ENCODE measurements at places on chromosomes 11 and 22. TPM values are rescaled to one million over a fixed set of nuclear protein-coding genes. Genes with fewer than 3 reads are reported as not detected.

VSTM5 gene
- total RNA-seq: not detected

KDM4E gene
- total RNA-seq: not detected

PKNOX2 gene
- 3.1 TPM for total RNA-seq

FGF19 gene
- total RNA-seq: not detected

MRGPRX3 gene
- total RNA-seq: not detected

C22orf42 gene
- not detected for total RNA-seq

DNA sequence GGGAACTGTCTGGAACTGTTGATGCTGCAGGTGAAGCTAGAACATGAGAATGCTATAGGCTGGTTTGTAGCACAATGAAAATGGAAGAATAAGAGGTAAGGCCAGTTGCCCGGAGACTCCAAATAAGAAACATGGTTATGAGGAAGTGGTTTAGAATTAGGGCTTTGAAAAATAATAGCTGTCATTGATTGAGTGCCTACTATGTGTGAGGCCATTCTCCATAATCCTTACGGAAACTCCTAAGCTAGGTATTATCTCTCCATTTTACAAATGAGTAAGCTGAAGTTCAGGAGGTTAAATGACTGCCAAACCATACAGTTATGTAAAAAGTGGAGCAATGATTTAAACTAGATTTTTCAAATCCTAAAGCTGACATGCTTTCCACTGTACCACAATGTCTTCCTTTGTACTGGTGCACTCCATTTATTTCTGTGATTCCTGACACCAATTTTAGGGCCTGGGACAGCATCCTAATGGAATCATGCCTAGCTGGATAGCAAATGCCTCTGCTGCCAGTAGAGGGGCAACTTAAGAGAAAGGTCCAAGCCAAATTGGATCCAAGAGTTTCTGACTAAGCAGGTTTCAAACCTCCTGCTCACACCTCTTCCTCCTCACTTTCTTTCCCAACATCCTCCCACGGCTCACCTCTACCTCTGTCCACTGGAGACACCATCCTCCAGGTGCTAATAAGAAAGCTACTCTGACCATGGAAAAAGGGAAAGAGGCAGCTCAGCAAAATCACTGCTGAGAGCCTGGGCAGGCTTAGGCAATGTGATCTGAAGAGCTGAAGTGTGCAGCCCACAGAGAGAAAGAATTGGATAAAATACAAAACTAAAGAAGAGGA lies 46.9 kb upstream of the PICALM start:
- DNase-seq: no peak

DNA sequence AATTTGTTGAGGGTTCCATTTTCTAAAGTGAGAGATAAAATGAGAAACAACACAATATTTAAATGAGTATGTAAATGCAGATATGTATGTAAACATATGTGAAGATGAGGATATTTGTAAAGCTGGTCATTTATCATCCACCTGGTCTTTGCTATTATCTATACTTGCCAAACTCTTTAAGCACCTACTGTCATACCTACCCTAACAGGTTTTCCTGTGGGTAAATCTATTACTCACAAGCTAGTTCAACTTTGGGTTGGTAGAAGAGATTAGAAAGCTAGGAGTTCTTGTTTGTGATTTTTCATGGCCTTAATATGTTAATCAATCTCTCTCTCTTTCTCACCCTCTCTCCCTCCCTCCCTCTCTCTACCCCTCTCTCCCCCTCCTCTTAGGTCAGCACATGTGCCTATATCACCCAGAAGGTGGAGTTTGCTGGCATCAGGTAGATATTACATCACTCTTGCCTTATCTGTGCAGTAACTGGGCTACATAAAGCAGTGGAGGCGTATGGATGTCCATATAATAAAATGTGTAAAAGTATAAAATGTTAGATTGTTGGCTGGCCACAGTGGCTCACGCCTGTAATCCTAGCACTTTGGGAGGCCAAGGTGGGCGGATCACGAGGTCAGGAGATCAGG lies 14.7 kb downstream of the DEPDC5 start:
- DNase-seq: no peak

- no peak for DNase-seq
Measured at GRCh38 chr11:2175659-2176058, 4.0 kb upstream of the TH start.

DNA sequence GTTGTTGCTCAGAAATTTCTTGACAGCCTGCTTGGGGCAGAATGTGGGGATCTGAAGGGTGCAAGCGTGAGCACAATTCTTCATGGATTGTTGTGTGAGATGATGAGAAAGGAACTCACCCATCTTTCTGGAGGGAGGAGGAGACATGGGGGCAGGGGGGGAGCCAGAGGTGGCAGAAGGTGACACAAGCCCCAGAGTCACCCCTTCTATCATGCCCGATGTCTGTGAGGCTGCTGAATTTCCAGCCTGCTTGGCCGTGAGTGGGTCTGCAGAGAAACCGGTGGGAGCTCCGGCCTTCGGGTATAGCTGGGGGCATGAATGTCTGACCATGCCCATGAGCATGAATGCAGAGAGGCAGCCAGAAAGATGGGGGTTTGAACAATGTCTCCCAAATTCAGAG lies 870.7 kb downstream of the TBC1D22A start:
- no peak for DNase-seq

DNA sequence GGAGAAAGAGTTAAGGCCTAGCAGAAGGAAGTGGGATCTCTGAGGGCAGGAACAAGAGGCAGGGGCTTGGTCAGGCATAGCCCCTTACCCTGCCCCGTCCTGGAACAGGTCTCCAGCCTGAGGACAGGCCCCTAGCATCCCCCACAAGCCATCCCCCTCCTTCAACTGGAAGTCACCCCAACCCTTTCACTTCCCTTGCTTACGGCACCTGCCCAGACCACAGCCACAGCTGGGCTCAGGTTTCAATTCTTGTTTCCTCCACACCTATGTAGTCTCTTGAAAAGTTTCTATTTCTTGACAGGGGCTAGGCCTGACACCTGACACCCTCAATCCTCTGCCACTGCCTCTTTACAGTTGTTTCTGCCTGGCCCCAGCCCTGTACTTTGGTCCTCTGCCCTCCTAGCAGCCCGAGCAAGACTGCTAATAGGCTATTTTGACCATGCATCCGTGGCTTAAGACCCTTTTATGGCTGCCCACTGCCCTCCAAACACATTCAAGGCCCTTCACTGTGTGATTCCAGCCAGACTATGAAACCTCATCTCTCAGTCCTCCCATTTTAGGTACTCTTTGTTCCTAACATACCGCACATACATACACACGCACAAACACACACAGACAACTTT lies 10.9 kb upstream of the FCHSD2 start:
- no peak for DNase-seq

DNA sequence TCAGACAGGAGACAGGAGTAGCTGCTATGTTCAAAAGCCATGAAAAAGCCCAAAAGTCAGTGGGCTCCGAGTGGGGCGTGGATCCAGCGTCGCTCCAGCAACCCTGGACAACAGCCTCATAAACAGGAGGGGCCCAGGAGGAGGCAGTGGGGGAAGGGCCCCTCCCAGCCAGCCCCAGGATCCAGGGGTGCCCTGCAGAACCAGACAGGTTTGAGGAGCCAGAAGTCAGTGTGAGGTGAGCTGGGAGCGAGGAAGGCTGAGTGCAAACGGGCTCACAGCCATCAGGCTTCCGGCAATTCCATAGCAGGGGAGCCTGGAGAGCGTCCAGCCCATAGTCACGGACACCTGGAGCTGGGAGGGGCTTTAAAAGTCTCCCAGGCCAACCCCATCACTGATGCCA lies 217.7 kb downstream of the MN1 start:
- DNase-seq: no peak

DNA sequence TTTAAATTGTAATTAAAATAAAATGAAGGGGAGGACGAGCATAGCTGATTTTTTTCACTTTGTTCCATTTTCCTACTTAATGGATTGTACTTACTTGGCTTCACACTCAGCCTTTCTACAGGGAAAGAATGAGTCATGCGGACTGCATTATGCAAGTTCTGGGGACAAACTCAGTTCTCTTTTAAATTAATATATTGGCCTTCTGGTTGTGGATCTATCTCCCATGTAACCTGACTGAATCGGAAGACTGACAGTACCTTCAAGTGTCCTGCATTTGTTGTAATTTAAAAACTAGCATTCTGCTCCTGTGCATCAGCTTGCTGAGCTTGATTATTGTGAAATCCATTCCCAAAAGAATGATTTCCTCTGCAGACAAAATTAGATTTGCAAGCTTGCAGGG lies 12.2 kb downstream of the OR8D1 start:
- no peak for DNase-seq

- DNase-seq: no peak
Measured at GRCh38 chr11:134157451-134157850, 66.3 kb downstream of the NCAPD3 start.

- no peak for DNase-seq
Measured at GRCh38 chr11:126405906-126406305, 50.4 kb downstream of the ST3GAL4 start.

Data from heart right ventricle (tissue), 16 donors.